ENCODE measurements at places on chromosomes 7 and 10.

DNA sequence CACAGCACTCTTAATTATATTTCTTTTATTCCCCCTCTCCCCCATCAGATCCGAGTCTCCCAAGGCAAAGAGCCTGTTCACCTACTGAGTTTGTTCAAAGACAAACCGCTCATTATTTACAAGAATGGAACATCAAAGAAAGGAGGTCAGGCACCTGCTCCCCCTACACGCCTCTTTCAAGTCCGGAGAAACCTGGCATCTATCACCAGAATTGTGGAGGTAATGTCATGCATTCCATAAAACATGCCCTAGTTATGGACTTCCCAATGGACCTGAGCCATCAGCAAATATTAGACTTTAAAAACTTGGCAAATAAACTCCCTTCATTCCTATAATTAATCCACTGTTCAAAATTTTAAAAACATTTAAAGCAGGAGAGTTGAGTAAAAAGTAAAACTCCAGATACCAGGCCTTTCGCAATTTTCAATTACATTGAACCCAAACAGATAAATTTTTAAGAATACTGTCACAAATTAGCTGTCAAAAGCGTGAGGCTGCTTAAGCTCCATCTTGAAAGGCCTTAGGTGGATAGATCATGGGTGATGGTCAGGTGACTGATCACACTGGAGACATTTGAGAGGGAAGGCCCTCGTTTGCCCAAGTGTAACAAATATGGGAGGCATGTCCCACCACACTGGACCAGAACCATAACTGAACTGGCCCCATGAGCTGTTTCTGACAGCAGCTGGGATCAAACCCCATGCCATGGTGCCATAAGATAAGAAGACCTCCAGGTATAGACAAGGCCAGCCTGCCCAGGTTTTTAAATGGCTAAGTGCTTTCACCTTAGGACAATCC lies 46.9 kb upstream of the ARL4A start:
- no peak for DNase-seq

DNA sequence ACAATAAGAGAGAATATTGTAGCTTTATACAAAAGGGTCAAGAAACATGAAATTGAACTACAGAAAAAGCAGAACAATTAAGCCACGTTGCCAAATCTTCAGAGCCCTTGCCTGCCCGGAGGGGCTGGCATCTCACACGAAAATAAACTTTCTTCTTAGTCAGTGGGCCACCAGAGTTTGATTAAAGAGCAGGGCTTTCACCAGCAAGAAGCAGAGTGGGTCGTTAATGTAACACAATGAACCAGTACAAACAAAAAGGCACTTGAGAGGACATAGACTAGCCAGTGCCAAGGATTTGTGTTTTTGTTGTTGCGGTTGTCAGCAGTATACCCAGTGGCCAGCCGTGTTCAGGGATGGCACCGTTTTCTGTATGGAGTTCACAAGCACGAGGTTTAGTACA lies 155.4 kb downstream of the NRP1 start:
- no peak for DNase-seq

DNA sequence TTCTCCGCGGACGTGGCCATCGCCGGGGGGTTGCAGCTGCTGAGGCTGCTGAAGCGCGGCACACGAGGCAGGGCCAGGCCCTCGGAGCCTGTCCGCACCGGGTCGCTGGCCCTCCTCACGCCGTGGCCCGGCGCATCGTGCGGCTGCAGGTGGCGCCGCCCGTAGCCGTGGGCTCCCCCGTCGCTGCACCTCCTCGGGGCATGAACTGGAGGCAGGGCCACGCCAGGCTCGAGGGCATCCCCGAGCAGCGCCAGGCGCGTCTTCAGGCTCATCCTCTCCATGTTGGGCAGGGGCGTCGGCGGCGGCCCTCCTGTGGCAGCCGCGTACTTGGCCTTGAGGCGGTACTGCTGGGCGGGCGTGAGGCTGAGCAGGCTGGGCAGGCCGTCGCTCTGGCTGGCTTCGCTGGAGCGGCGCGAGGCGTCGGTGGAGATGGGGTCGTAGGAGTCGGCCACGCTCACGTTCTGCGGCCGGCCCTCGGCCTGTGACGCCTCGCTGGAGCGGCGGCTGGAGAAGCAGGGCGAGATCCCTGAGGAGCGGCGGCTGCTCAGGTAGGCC lies 263.1 kb upstream of the INHBA start:
- DNase-seq: no peak

DNA sequence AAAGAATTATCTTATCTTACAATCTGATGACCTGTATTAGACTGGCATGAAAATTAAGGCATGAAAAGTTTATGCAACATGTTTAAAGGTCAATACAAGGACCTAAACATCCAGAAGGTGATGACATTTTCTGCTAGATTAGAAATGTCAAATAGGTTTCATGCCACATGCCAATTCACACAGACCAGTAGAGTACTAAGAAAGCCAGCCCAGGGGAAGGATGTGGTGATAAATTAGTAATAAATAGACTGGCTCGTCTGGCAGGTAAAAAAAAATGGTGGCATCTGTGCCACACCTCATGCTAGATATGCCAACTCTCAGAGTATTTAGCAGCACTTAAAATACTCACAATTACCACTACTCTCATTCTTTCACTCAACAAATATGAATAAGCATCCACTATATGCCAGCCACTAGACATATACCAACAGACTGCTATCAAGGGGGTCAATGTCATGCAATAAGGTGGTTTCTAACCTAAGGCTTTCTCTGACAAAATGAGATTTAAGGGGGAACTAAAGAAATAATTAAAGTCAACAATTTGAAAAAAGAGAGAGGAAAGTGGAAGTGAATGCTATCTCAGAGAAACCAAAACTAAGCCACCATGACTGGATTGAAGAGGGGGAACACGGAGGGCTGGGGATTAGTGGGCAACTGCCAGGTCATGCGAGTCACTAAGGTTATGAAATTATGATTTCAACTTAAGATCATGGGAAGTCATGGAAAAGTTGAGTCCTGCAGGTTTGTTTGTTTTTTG lies 83.5 kb downstream of the SGMS1 start:
- no peak for DNase-seq

- DNase-seq: no peak
Measured at GRCh38 chr10:121947343-121948330, 19.8 kb upstream of the ATE1 start.

DNA sequence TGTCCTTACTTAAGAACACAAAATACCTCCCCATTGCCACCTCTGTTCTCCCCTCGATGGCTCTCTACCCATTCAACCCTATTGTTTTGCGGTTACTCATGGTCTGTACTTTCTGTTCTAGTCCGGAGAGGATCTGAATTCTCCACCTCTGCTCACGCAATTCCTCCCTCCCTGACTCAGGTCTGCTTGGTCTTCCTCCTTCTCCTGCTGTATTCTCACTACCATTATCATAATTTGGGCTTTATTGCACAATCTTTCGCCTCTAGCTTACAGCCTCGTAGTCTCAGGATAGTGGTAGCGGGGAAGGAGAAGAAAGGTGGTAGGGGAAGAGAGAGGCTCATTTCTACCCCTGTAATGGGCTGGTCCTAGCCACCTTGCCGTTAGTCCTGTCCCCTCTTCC lies 35.4 kb upstream of the FAM180A start:
- no peak for DNase-seq

DNA sequence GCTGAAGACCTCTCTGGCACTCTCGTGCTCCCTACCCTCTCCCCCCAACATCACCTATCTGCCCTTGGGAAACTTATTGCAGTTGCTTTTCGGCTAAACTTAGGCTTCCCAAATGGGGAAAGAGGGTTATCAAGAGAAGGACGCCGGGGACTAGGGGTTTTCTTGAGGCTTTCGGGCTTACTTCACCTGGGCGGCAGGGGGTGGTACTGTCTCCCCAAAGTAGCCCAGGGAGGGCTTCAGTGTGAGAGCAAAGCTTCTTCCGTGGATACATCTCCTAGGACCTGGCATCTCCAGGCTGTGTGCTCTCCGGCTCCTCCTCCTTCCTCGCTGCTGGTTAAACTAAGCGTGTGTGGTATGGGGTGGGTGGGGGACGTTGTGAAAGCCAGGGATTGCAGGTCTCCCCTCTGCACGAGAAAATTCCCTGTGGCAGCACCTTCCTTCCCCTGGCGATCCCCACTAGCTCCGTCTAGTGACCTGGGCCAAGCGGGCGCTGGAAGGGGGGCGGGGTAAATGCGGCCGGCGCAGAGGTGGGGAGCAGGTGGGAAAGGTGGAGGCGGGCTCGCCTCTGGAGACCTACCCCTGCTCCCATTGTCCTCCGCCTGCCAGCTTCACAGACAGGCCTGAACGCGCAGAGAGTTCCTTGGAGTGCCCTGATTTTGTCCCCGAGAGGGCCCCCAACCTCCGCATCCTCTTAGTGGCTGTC lies 1.1 kb downstream of the PLXDC2 start:
- peak; percentile 22 for DNase-seq
